Panc1 (cell line): ENCODE measurements at places on chromosomes 2 and 18. TPM values are rescaled to one million over a fixed set of nuclear protein-coding genes. Genes with fewer than 3 reads are reported as not detected.

RRM2 gene
- total RNA-seq, result 294 TPM

LIPT1 gene
- total RNA-seq, result 9.0 TPM

GRCh38 chr2:240991378-240992263, 6.8 kb upstream of the SNED1 start:
- H3K4me1 ChIP-seq, result peaks cover 18% of the 10 kb centered on the region
- peak; percentile 52 for DNase-seq
- H3K27me3 ChIP-seq, result no peaks in the 10 kb centered on the region
- H3K4me3 ChIP-seq, result 0 out of 2 replicates have a peak overlapping the region, but pooled peaks have one; percentile 27

- H3K4me3 ChIP-seq, result no peak overlapping the region
- no peaks in the 10 kb centered on the region for H3K4me1 ChIP-seq
- no peak for DNase-seq
- no peaks in the 10 kb centered on the region for H3K27me3 ChIP-seq
Observed at GRCh38 chr2:20241973-20242726, 17.2 kb upstream of the SDC1 start.

DNA sequence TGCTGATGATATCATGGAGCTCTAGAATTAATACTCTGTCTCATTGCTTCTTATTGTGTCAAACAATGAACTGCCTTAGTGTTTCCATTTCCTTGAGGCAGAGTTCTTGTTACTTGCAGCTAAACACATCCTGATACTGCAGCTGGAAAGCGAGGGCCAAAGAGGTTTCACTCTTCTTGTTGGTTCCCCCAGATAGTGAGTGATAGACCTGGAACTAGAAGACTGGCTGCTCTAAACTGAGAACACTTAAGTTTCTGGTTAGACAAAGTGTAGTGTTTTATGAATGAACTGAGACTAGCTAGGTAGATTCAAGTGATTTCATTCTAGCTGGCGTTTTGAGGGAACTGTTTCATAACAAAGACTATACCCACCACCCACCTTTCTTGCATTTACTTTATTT, 321.7 kb downstream of the TXNL1 start:
- H3K4me1 ChIP-seq, result no peaks in the 10 kb centered on the region
- no peak overlapping the region for H3K4me3 ChIP-seq
- no peaks in the 10 kb centered on the region for H3K27me3 ChIP-seq
- H3K36me3 ChIP-seq, result no peaks in the 10 kb centered on the region
- H3K27ac ChIP-seq, result no peak overlapping the region

- no peak overlapping the region for H3K27ac ChIP-seq
- H3K4me1 ChIP-seq, result no peaks in the 10 kb centered on the region
- no peaks in the 10 kb centered on the region for H3K27me3 ChIP-seq
- no peaks in the 10 kb centered on the region for H3K36me3 ChIP-seq
- H3K4me3 ChIP-seq, result no peak overlapping the region
Observed at GRCh38 chr2:162044586-162044985, 29.4 kb downstream of the DPP4 start.
